ENCODE measurements at places on chromosomes 1 and 21.

DNA sequence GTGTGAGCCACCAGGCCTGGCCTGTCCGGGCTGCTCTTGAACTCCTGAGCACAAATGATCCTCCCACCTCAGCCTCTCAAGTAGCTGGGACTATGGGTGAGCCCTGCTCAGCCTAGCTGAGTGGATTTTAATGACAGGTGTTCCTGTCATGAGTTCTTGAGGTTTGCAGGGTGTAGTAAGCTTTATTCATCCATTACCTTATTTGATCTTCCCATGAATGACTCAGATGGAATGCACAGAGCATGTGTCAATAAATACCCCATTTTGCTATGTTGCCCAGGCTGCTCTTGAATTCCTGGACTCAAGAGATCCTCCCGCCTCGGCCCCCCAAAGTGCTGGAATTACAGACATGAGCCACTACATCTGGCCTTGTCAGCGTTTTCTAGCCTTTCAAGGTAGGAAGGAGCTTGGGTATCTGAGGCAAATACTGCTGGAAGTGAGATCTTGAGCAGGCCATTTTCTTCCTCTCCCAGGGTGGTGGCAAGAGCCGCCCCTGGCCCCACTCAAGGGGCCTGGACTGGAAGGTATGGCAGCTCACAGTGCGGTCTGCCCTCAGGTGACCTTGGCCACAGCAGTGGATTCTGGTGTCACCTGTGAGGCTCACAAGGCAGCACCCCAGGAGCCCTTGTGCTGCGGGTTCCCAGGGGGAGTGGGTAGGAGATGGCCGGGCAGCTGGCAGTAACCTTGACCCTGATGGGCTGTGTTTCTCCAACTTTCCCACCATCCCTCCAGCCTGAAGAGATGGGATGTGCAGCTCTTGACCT is 20.0 kb downstream of the PIK3CD start:
- no peak for DNase-seq

GRCh38 chr1:245688536-245689453 is 534.0 kb downstream of the KIF26B start:
- no peak for DNase-seq

DNA sequence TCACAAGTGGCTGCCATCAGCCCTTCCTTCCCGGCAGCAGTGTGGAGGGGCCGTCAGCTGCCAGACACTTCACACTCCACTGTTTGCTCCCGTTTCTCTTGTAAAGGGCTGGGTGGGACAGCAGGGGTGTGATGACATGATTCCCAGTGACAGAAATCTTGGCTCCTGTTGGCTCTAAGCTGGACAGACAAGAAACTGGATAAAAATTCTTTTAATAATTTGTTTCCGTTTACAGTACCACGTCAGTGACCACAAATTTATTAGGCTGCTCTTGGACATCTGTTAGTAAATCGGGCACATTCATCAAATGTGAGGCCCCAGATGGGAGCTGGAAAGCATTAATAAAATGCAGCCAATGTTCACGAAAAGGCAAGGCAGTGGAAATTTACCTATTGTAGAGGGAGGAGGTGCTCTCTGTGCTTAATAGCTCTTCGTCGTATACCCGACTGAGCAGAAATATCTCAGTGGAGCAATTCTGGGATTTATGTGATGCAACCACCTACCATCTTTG is 353.7 kb upstream of the GREM2 start:
- no peak for DNase-seq

DNA sequence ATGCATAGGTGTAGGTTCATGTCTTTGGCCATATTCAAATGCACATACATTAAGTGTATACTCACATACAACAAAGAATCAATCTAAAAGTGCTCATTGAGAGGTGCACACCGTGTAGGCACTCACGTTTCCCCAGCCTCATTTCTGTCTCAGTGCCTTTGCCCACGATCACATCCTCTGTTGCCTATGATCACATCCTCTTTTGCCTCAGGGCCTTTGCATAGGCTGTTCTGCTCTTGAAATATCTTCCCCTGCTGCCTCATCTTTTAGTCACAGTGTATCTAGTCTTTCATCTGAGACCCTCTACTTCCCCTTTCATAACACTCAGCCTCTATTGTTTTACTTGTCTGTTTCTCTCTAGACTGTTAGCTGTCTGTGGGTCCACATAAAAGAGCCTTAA is 69.3 kb downstream of the FOXD2 start:
- no peak for DNase-seq

DNA sequence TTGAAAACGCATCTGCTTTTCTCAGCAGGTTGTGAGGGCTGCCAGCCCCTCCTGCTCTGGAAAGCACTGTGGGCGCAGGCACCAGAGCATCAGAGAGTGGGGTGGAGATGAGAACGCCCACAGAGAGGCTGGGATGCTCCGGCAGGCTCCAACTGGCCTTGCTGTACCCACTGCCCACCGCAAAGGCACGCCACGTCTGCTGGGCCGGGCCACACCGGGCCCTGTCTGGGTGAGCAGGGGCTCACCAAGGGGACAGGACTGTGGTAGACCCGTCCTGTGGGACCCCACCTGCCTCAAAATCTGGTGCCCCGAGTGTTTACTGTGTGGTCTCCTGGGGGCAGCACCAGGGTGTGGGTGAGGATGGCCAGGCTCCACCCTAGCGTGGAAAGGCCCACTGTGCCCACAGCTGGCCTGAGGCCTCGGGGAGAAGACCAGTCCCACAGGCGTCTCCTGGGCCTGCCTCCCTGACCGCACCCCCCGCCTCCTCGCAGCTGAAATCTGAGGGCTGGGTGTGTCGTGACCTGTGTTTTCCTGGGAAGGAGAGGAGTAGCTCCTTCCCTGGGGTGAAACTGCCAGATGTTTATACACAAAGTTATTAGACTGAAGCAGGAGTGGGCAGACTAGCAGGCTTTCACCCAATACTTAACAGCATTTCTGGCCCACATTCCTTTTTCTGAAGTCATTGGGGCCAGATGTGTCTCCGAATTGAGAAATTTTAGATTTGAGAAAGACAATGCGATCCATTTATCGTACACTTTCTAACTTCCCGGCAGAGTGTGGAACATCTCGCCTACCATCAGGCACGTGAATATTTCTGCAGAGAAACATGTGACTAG is 53.8 kb downstream of the STUM start:
- no peak for DNase-seq

- no peak for DNase-seq
Measured at GRCh38 chr1:240352769-240353168, 259.2 kb downstream of the GREM2 start.

GRCh38 chr1:15412175-15412800 is 2.6 kb downstream of the EFHD2 start:
- no peak for DNase-seq

DNA sequence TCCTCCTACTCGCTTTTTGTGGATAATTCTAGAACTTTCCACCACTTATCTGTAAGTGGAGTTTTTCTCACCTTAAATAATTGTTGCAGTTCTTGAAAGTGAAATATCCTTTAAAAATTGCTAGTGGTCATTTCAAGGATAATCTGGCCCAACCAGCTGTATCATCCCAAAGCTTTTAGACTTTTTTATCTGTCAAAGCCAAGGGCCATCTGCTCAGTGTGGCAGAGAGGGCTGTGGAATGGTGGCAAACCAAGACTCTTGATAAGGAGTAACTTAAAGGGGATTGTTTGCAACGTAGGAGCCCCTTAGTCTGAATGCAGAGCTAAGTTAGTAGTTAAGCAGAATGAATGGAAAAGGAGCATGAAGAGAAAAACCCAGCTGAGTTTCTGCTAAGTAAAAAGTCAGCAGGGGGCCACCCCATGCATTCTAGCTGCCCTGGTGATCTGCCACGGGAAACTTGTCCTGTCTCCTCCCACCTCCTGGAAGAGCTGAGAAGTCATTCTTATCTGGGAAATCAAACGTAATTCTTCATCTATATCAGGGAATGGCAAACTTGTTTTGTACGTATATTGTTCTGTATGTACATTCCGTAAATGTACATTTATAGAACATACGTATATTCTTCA is 169.3 kb downstream of the PRDM2 start:
- no peak for DNase-seq

GRCh38 chr21:44552136-44552535 is 831 bp upstream of the KRTAP10-2 start:
- DNase-seq = no peak

DNA sequence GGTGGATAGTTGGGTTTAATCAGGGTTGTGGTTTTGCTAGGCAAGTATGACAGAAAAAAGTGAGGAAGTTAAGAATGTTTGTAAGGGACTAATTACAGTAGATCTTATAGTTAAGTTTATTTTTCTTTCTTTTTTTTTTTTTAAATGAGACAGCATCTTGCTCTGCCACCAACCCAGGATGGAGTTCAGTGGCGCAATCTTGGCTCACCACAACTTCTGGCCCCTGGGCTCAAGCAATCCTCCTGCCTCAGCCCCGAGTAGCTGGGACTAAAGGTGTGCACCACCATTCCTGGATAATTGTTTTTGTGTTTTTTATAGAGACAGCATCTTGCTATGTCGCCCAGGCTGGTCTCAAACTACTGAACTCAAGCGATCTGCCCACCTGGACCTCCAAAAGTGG is 41.7 kb downstream of the EYA3 start:
- DNase-seq = no peak

GRCh38 chr1:25046194-25046532 is 116.1 kb upstream of the RUNX3 start:
- DNase-seq = no peak

- no peak for DNase-seq
Measured at GRCh38 chr1:162918151-162918754, 57.3 kb upstream of the CCDC190 start.

GRCh38 chr1:26799479-26800142 is 11.9 kb downstream of the PIGV start:
- peak; percentile 50 for DNase-seq

DNA sequence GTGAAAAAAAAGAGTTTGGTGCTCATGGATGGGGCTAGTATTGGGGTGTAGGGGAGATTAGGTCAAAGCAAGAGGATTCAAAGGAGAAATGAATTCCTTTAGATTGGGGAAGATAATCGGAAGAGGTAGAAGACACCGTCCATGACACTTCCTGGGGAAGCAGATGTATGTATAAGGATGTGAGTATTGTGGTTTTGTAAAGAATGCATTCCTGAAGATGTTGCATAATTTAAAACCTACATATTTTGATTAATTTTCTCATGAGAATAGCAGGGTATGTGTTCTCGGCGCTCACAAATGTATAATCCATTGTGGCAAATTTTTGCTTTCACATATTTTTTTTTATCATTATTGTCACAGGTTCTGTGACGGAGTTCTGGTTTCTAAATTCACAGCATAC is 5.5 kb upstream of the LGALS8 start:
- no peak for DNase-seq

DNA sequence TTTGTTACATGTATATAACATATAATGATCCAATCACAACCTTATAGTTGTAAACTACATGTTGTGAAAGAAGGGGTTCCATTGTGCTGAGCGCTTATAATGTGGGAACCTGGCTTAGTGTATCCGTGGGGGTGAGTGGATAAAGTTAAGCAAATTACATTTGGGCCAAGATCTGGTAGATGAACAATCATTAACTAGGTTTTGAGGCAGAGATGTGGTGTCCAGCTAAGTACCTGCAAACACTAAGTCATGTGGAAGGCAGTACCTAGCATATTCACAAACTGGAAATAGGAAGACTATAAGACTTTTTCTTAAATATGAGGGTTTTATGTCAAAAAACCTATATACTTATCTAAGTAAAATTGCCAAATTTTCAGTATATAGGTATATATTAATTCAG is 167.2 kb upstream of the PDE4B start:
- DNase-seq = no peak

GRCh38 chr1:159009704-159010361 is at the start of gene IFI16:
IFI16 (plus strand) TSS chr1:159009907; CDS start chr1:159014681, 4,774 bp downstream.
- DNase-seq = no peak

- no peak for DNase-seq
Measured at GRCh38 chr1:63320022-63320721, 2.2 kb upstream of the FOXD3 start.

DNA sequence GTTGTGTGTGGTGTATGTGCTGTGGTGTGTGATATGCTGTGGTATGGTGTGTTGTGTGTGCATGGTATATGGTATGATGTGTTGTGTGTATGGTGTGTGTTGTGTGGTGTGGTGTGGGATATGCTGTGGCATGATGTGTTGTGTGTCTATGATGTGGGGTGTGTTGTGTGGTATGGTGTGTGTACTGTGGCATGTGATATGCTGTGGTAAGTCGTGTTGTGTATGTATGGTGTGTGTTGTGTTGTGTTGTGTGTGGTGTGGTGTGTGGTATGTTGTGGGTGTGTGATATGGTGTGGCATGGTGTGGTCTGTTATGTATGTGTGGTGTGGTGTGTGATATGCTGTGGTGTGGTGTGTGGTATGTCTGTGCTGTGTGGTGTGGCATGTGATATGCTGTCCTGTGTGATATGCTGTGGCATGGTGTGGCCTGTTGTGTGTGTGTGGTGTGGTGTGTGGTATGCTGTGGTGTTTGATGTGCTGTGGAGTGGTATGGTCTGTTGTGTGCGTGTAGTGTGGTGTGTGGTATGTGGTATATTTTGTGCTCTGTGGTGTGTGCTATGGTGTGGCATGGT is 318.0 kb downstream of the PTPRU start:
- DNase-seq = no peak

- no peak for DNase-seq
Measured at GRCh38 chr1:43757343-43758053, 50.2 kb downstream of the ST3GAL3 start.

- DNase-seq = no peak
Measured at GRCh38 chr1:26582053-26582835, 52.7 kb downstream of the RPS6KA1 start.

- DNase-seq = no peak
Measured at GRCh38 chr1:28540651-28541050, 12.2 kb upstream of the TRNAU1AP start.

DNA sequence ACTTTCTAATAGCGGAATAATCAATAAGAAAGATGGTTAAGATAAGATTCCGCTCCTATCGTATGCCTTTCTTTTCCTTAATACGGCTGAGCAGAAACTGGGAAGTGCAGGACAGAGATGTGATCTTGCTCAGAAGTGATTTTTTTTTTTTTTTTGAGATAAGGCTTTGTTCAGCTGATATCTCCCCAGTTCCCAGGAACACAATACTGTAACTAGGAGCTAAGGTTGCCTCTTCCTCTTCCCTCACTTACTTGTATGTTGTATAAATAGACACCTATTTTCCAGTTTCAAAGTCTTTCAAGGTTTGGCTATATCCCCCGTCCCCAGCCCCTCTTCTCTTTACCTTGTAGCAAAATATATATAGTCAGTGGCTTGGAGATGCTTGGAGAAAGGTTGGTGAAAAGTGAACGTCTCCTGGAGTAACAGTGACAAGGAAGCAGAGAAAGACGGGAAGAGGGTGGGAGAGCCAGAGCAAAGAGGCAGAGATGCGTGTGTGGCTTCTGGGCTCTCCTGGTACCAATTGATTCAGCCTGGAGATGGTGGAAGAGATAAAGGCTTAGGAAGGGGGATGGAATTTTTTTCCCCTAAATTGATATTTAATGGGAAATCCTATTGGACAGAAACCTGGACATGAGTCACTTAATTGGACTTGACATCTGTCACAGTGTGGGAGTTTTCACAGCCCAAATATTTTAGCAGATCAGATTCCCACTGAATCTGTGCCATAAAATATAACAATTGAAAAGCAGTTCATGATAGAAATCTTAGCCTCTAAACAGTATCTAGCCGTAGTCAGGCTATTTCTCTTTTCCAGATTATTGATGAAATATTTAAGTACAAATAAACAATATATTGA is at the start of gene NHLH2:
NHLH2 (minus strand) TSS at position 522 of the 856 bp plus-strand sequence. CDS start 2,754 bp downstream, outside the sequence.
- DNase-seq = no peak

All from posterior cingulate gyrus (tissue), 11 donors.